Left hindlimb (tissue), 1 donor: ENCODE measurements at places on chromosomes 13 and 19.

GRCh38 chr13:50894504-50894903 lies 15.1 kb upstream of the RNASEH2B start:
- DNase-seq: no peak

- no peak for DNase-seq
These were observed 6.1 kb downstream of the FSD1 start for GRCh38 chr19:4310247-4311121.

- no peak for DNase-seq
These were observed 244.5 kb downstream of the DNAJC15 start for GRCh38 chr13:43267916-43268315.

DNA sequence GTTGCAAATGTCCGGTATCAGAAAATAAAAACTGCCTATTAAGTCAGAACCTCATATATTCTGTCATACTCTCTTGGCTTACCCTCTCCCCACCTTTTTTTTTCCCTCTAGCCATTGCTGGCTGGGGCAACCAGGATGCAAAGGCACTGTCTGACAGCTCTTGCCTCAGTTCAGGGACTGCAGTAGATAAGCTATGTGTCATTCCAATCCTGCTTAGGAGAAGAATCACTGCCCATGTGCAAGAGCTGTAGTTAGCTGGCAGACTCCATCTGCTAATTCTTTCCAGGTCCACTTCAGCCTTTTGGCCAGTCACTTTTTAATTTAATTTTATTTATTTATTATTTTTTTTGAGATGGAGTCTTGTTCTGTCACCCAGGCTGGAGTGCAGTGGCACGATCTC lies 895.6 kb upstream of the SLC10A2 start:
- DNase-seq: no peak

GRCh38 chr19:2503521-2504109 lies 27.7 kb downstream of the GADD45B start:
- DNase-seq: no peak

- DNase-seq: no peak
These were observed 453.6 kb upstream of the PRR20A start for GRCh38 chr13:56687131-56687530.

DNA sequence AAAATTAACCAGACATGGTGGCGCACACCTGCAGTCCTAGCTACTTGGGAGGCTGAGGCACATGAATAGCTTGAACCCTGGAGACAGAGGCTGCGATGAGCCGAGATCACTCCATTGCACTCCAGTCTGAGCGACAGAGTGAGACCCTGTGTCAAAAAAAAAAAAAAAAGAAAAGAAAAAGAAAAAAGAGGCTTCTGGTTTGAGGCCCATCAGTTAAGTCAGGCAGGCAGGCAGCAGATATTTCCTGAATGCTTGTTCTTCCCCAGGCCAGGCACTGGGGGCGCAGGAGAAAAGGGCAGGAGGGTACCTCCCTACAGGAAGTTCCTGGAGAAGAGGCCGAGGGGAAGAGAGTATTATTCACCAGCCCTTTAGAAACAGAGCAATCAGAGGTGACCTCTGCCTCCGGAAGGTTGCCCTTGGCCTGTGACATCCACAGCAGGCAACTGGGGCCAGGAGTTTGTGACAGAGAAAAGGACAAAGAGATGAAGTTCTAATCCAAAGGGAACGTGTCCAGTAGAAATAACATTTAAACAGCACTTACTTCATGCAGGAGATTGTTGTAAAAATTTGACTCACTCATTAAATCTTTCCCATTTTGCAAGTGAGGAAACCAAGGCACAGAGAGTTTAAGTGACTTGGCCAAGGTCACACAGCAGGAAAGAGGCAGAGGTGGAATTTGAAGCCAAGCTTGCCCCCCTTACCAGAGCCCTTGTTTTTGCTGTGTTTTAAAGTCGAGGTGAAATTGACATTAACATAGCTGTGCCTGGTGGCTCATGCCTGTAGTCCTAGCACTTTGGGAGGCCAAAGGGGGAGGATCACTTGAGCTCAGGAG lies 4.3 kb upstream of the RLN3 start:
- DNase-seq: no peak

- no peak for DNase-seq
These were observed 314.9 kb downstream of the COG6 start for GRCh38 chr13:39970177-39970846.

DNA sequence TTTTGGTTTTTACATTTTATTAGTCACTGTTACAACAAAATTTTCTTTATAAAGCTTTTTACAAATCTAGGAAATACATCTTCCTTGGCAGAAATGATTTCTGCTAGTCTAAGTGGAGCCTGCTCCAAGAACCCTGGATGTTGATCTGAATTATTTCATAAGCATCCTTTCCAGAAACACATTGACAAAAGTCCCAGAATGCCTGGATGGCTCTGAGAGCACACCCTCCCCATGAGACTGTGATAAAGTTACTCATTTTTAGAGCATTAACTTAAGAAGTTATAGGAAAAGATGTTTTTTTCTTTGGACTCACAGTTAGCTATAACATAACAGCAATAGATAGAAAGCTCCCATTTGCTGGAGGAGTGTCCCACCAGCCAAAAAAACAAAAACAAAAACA lies 559.6 kb upstream of the SPRY2 start:
- DNase-seq: peak; percentile 38

- DNase-seq: peak; percentile 75
These were observed 43.2 kb downstream of the ZNF571 start for GRCh38 chr19:37551129-37551993.

- peak; percentile 56 for DNase-seq
These were observed 22.5 kb upstream of the NFIC start for GRCh38 chr19:3343619-3344502.

DNA sequence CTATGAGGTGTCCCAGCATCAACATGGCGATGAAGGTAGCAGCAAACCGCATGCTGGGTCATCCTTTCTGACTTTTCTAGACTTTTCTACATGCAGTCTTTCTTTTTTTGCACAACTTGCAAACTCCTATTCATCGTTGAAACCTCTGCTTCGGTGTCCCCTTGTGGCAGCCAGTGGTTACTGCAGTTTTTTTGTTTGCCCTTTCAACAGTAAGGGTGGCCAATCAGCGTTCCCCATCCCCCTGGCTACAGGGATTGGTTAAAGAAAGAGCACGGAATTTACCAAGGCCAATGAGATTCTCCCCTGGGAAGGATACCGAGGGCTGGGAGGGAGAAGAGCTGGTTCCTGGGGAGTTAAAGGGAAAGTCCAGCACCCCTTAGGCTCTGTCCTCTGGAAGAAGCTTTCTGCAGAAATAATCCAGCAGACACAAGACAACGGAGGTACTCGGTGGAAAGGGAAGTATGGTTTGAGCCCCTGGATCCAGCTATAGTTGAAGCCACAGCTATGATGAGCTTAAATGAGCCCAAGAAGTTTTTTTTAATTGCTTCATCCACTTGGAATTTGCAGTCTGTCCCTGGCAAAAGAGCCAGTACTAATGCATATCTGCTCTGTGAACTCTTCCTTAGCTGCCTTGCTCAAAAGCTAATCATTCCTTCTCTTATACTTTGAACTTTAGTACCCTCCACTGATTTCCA lies 5.6 kb upstream of the LSM4 start:
- peak; percentile 94 for DNase-seq

DNA sequence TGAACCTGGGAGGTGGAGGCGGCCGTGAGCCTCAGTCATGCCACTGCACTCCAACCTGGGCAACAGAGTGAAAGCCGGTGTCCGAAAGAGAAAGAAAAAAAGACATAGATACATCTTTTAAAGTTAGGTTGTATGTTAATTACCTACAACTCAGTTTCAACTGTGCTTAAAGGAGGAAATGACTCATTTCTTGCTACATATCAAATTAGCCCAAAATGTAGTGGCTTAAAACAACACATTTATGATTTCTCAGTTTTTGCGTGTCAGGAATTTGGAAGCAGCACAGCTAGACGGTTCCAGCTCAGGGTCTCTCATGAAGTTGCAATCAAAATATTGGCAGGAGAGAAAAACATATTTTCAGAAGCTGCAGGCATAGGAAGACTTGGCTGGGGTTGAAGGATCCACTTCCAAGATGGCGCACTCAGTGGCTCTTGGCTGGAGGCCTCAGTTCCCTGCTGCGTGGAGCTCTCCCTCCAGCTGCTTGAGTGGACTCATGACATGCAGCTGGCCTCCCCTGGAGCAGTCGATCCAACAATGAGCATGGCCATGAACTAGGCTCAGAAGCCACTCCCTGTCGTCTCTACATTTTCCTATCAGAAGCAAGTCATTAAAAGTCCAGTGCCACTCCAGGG lies 7.1 kb downstream of the LDLR start:
- peak; percentile 87 for DNase-seq

GRCh38 chr19:47445527-47445926 lies 26.2 kb downstream of the SLC8A2 start:
- no peak for DNase-seq

DNA sequence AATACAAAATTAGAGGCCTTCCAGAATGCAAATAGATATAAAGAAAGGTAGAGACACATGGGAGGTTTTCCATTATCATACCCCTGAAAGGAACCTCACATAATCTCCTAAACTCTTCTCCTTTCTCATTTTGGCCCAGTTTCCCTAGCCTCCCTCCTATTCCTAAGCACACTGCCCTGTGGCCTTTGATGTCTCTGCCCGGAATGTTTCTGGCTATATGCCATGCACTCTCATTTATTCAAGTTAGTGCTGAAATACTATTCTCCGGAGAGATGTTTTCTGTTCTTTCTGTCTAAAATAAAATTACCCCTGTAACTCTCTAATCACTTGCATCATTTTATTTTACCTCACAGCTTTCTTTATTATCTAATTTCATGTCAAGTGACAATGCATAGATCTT lies 1287.7 kb downstream of the SLITRK5 start:
- no peak for DNase-seq

DNA sequence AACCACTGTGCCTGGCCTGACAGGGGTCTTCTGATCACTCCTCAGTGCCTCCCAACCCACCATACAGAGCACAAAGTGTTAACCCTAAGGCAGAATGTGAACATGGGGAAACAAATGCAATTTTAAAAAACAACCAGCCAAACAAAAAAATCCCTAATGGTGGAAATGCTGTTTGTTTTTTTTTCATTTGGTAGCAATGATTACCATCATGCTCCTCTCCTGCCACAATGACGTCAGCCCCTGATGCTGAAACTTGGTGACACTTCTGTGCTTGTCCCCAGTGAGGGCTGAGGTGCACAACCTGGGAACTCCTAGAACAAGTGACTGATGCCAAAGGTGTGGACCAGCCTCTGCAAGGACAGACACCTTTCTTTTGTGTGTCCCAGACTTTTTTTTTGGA lies 4.0 kb upstream of the TSPAN16 start:
- DNase-seq: no peak

DNA sequence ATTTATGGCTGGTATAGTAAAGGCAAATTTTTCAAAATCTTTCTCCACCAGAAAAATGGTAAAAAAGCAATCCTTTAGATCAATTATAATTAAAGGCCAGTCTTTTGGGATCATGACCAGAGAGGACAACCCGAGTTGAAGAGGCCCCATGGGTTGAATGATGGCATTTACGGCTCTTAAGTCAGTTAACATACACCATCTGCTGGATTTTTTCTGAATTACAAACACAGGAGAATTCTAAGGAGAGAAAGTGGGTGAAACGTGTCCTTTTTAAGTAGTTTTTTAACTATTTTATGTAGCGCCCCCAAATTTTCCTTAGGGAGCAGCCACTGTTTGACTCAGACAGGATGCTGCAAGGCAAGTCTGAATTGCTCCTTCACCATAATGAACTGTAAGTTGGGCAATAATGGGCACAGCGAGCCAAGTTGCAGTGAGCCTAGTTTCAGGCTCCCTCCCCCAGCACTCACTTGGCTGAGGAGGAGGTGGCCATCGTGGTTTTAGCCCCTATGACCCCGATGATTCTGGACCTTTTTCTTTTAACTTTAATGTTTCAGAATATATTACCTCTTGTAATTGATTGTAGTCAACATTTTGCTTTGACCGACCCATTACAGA lies 13.6 kb upstream of the ZNF611 start:
- no peak for DNase-seq

DNA sequence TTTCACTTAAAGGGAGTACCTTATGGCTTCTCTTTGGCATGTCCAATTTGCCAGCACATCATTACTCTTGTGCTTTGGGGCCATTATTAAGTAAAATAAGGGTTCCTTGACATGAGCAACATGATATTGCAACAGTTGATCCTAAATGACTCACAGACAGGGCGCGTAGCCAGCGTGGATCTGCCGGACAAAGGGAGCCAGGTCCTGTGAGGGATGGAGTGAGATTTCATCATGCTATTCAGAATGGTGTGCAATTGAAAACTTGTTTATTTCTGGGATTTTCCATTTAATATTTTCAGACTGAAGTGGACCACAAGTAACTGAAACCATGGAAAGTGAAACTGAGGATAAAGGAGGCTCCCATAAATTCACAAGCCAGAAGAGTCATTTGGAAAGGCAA lies 48.6 kb upstream of the WASF3 start:
- DNase-seq: no peak

GRCh38 chr19:38564981-38565690 lies 52.6 kb downstream of the MAP4K1 start:
- DNase-seq: no peak

- no peak for DNase-seq
These were observed 2.8 kb upstream of the RAX2 start for GRCh38 chr19:3774621-3775373.

DNA sequence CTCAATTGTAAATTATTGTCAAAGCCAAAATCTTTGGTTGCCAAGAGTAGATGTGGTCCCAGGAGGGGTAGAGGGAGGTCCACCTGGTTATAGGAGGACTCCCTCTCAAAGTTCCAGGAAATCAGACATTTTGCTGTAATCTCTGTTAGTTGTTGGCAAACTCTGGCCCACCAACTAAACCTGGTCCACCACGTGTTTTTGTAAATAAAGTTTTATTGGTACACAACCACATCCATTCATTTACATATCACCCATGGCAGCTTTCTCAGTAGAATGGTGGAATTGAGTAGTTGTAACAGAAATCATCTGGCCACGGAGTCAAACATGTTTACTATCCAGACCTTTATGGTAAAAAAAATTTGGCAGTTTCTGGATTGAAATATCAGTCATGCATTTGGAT lies 70.6 kb downstream of the ZNF557 start:
- no peak for DNase-seq

DNA sequence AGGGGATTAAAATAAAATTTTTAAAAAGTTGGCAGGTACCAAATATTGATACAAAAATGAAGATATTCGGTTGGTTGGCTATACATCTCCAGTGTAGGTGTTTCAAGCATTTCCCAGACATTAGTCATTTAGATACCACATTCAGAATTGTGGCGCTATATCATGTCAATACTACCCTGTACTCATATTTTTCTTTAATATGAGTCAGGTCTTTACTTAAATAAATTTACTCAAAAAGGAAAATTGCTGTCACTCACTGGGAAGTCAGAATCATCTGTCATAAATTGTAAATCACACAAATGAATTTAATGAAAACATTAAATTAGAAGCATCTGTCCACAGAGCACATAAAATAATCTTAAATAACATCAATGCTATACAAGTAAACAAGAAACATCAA lies 134.2 kb downstream of the TSHZ3 start:
- no peak for DNase-seq

DNA sequence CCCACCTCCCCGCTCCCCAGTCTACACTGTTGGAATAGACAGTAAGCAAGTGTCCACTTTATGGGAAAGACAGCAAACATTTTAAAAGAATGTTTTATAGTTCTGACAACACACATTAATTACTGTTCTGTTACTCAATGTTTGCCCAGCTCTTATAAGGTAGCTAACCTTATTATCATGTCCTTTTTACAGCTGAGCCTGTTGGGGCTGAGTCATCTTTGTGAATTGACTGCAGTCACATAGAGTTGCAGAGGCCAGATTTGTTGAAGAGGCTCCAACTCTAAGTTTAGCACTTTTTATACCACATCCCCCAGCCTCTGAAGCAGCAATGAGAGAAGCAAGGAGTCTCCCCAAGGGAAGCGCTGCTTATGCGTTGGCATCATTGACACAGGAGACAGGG lies 76.2 kb downstream of the C13orf42 start:
- DNase-seq: no peak

GRCh38 chr13:29733147-29733611 lies 117.2 kb downstream of the UBL3 start:
- no peak for DNase-seq
